ENCODE measurements at places on chromosomes 2 and 18.
A peak's percentile ranks its signal among the peaks of the same experiment; 100 is the strongest.

GRCh38 chr2:83233326-83233725, 1225.8 kb downstream of the SUCLG1 start:
- DNase-seq, result no peak

DNA sequence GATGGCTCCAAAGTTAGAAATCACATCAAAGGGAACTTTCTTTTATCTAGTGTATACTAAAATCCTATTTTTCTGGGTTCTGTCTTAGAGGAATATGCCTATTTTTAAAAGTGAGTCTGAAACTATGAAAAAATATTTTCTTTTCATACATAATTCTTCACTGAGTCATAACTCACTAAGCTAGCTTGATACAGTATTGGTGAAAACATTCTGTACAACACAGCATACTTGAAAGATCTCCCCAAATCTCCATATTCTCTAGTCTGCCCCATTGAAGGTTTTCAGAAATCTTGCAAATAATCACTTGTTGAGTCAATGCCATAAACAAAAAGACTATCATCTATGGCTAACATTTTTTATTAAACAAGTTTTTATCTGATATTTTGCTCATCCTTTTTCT, 44.5 kb downstream of the COL3A1 start:
- no peak for DNase-seq

GRCh38 chr2:217242947-217243346, 383.1 kb upstream of the TNP1 start:
- no peak for DNase-seq

DNA sequence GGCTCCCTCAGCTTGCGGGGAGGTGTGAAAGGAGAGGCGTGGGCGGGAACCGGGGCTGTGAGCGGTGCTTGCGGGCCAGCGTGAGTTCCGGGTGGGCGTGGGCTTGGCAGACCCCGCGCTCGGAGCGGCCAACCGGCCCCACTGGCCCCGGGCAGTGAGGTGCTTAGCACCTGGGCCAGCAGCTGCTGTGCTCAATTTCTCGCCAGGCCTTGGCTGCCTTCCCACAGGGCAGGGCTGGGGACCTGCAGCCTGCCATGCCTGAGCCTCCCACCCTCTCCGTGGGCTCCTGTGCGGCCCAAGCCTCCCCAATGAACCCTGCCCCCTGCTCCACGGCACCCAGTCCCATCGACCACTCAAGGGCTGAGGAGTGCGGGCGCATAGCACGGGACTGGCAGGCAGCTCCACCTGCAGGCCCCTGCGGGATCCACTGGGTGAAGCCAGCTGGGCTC, 48.2 kb downstream of the RNF138 start:
- DNase-seq, result no peak

- DNase-seq, result no peak
Measured at GRCh38 chr2:113974727-113975126, 84.8 kb downstream of the ACTR3 start.

- DNase-seq, result no peak
Measured at GRCh38 chr2:64526034-64526433, 1.9 kb downstream of the AFTPH start.

DNA sequence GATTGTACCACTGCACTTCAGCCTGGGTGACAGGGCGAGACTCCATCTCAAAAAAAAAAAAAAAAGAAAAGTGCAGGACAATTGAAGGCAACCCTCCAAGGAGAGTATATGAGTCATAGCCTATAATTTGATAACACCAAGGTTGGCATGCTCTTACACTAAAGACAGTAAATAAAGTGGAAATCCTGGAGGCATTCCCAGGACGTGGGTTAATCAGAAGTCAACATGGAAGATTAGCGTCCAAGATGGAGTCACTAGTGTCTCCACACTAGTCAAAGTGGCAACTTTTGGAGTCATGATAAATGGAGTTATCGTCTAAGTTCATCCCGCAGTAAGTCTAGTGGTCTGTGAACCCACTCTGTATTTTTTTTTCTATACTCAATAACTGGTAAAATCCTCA, 21.2 kb upstream of the UGGT1 start:
- DNase-seq, result no peak

DNA sequence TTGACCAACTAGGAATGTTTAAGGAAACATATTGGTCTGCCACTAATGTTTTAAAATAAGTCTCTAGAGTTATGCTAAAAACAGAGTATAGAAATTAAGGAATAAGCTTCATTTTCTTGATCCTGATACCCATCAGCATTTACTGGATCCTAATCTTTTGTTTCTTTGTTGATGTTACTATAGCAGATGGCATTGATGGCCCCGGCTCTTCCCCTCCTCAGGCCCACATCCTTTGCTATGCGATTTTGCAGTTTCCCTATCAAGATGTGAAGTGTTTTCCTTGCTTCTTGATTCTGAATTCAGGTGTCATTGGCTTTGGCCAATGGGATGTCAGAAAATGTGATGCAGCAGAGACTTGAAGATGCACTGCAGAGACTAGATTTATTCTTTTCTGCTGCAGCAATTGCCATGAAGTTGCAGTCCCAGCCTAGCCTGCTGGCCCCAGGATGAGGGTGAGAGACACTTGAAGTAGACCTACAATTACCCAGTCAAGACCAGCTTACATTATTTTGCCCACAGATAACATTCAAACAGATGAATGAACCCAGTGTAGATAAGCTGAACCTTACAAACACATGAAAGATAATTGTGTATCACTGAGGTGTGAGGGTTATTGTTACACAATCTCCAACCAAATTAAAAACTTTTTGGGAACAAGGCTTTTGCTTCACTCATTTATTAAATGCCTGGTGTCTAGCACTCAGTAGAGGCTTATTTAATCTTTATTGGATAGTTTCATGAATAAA, 115.2 kb upstream of the ITGA4 start:
- DNase-seq, result no peak

- no peak for DNase-seq
Measured at GRCh38 chr2:141928476-141928875, 202.3 kb downstream of the LRP1B start.

GRCh38 chr2:611519-611918, 65.7 kb downstream of the TMEM18 start:
- DNase-seq, result no peak

GRCh38 chr2:158835431-158835830, 40.3 kb downstream of the DAPL1 start:
- DNase-seq, result no peak

DNA sequence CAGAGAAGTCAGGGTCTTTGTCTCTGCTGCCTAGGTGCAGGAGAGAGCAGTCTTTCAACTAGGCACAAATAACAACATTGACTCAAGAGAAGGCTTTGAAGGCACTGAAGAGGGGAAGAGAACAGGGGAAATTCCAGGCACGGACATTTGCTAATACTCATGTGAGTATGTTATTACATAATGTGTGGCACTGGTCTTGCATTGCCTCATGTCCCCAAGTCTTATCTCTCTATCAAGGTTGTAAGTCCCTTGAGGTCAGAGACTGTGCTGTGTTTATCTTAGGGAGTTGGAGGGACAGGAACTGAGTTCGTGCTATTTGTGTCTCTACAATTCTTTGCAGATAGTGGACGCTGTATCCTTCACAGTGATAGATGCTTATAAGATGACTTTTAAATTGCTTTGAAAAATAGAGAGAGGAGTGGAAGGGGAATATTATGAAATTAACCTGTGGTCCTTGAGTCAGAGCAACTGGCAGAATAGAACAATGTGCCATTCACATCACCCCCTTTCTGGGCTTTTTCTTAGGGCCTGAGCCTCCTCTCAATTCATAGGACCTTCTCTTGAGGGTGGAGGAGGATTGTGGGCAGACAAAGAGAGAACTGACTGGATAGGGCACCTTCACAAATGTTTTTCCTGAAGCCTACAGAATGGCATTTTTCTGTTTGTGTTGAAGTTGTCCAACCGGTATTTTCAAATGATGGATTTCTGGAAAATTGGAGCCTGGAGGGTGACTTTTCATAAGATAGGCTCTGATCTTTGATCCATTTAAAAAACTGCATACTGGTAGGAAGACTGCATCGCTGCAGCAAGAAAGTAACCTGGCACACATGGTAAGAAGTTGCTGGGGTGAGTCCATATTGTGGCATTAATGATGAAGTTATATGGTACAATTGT, 96.6 kb upstream of the CXCR4 start:
- no peak for DNase-seq

DNA sequence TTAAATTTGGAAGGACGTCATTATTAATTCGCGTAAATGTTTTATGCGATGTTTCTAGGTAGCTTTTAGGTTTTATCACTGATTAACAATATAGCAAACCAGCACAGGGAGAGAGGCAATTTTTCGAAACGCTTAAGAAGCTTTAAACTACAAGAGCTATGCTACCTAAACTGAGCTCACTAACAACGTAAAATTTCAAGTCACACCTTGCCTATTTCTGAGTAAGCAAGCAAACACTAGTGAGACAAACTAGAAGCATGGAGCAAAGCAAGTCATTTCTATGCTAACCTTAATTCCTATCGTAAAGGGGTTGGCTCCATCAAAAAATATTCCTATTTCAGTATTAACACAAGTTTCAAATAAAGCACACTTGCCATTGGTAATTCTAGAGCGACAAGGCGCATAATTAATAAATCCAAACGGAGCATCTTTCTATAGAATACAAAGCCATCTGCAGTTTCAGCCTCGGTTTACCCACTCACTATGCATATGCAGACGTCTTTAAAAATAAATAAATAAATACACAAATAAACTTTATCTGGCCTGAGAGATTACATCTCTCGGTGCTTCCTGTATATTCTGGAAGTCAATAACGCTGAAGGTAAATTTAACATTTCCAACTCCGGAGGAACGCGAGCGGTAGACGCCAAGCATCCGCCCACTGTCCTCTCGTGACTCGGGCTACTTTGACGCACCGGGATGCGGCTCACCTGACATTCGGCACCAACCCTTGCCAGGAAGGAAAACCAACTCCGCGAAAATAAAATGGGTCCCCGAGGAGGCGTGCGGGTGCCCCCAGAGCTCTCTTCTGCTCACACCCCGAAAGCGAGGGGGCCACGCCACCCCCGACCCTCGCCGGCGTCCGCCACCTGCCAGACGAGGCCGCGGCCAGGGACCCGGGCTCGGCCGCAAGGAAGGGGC, 947 bp downstream of the ITSN2 start:
- peak; percentile 44 for DNase-seq

GRCh38 chr2:28751956-28752630, 463 bp downstream of the PPP1CB start:
- peak; percentile 46 for DNase-seq
